ENCODE measurements at places on chromosomes 7 and 10.

GRCh38 chr7:37988721-37989650 is 68.5 kb downstream of the EPDR1 start:
- no peak for DNase-seq

GRCh38 chr10:116888380-116889055 is 39.2 kb downstream of the ENO4 start:
- peak; percentile 94 for DNase-seq

GRCh38 chr7:12670000-12670729 is 17.3 kb upstream of the ARL4A start:
- no peak for DNase-seq

- DNase-seq = no peak
Observed at GRCh38 chr7:94898340-94898739, 9.1 kb upstream of the PPP1R9A start.

- no peak for DNase-seq
Observed at GRCh38 chr7:78489476-78490240, 691.1 kb downstream of the PHTF2 start.

DNA sequence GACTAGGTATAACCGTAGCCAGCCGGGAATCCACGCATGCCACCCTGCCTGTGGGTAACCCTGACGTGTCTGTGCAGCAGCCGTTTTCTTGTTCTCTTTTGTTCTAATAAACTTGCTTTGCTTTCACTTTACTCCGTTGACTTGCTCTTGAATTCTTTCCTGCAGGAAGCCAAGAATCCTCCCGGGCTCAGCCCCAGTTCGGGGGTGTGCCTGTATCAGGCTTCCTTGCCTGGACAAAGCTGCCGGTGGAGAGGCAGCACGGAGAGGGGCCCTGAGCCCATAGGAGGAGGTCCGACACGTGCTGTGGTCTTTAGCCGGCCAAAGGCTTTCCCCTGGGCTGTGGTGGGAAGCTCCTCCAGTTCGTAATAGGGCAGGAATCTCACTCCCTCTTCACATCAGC is 256.5 kb upstream of the PPP2R2D start:
- DNase-seq = no peak

DNA sequence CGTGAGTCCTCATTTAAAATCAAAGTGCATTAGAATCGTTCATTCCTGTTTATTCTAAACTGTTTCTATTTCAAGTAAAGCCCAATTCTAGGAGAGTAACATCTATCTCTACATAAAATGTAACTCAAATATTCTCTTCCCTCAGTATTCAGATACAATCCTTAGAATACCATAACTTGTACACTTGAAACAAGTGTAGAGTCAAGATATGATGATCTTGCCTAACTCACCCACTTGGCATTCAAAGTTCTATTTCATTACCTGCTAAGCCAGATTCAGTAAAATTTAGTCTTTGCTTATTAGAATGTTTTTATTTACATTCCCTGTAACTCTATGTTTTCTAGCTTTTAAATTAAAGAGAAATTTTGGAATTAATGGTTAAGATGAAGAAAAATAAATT is 31.6 kb downstream of the PRPS1L1 start:
- DNase-seq = no peak

GRCh38 chr7:114843102-114843501 is 78.8 kb upstream of the MDFIC start:
- no peak for DNase-seq

GRCh38 chr10:22338931-22339330 is 6.4 kb upstream of the SPAG6 start:
- DNase-seq = no peak

DNA sequence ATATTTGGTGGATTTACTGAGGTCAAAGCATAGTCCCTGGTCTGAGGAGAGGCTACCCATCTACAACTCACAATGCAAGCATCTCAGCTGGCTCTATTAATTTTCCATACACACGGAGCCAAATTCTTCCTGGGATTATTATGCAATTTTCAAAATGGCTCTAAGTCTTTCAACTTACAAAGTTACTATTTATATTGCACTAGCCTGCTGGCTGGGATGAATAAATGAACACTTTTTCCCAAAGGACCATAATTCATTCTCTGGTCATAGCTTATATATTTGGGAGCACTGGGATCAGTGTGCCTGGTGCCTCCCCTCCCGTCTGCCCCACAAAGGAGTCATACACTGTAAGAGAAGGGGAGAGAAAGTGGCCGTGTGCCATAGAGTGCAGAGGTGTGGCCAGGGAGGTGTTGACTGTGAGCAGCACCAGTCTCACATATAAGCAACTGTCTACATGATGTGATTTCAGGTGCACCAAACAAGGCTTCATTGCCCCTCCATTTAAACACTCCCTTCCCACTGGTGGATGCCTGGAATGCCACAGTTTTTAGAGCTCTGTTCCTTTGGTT is 88.6 kb downstream of the ZNF92 start:
- DNase-seq = no peak

DNA sequence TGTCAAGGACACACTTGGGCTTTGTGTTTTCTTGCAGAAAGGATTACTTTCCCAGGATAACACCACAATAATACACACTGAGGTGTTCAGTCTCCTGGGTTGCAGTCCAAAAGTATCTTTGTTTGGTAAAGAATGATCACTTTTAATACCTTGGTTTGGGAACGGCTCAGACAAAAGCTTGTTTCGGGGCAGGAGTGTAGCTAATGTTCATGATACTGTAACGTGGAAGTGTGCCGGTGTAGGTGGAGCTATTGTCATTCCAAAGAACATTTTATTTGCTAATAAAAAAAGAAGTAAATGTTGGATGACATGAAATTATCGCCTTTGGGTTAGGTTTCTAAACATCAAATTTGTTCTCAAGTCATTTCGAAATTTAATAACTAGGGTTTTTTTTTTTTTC is 1.2 kb downstream of the EIF4H start:
- no peak for DNase-seq

DNA sequence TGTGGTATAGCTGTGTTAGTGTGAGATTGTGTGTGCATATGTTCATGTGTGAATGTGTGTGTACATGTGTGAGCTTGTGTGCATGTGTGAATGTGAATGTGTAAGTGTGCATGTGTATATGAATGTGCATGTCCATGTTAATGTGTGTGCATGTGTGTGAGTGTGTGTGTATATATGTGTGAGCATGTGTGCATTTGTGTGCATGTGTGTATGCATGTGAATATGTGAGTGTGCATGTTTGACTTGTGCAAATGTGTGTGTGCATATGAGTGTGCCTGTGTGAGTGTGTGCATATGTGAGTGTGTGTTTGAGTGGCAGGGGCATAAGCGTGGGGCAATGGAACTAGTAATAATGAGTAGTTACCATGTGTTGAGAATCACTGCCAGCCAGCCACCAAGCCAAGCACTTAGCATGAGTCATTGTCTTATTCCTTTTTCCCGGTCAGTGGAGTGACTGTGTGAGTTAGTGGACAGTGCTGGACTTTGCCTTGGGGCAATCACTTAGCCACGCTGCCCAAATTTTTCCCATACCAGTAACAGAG is 46.3 kb upstream of the SHH start:
- peak; percentile 24 for DNase-seq

- no peak for DNase-seq
Observed at GRCh38 chr7:48101968-48102367, 12.9 kb downstream of the UPP1 start.

- DNase-seq = no peak
Observed at GRCh38 chr10:101767600-101767945, 8.3 kb downstream of the FGF8 start.

DNA sequence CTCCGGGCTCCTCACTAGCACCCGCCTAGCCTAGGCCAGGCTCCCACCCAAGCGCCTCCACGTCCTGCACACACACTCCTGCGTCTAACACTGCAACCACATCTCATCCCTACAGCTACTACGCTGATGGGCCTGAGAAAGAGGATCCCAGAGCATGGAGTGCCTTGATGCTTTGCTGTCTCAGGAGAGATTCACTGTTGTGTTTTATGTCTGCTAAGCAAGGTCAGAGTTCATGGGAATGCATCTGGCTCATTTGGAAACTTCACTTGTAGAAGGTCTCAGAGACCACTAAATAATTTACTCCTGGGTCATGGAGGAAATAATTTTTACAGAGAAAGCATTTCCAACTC is 88.7 kb downstream of the SLIT1 start:
- DNase-seq = no peak

DNA sequence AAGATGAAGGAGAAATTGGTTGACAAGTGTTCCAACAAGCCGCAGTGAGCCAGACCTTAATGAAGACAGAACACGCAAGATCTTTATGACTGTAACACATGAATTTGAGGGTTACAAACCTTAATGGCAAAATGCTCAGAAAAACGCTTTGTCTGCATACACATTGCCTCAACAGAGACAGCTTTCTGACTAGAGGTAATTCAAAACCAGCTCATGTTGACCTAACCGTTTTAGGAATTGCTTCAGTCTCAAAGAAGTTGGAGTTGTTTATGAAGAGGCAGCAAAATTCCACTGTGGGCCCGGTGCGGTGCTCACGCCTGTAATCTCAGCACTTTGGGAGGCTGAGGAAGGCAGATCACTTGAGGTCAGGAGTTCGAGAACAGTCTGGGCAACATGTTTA is 2.2 kb upstream of the GTF2I start:
- DNase-seq = no peak

DNA sequence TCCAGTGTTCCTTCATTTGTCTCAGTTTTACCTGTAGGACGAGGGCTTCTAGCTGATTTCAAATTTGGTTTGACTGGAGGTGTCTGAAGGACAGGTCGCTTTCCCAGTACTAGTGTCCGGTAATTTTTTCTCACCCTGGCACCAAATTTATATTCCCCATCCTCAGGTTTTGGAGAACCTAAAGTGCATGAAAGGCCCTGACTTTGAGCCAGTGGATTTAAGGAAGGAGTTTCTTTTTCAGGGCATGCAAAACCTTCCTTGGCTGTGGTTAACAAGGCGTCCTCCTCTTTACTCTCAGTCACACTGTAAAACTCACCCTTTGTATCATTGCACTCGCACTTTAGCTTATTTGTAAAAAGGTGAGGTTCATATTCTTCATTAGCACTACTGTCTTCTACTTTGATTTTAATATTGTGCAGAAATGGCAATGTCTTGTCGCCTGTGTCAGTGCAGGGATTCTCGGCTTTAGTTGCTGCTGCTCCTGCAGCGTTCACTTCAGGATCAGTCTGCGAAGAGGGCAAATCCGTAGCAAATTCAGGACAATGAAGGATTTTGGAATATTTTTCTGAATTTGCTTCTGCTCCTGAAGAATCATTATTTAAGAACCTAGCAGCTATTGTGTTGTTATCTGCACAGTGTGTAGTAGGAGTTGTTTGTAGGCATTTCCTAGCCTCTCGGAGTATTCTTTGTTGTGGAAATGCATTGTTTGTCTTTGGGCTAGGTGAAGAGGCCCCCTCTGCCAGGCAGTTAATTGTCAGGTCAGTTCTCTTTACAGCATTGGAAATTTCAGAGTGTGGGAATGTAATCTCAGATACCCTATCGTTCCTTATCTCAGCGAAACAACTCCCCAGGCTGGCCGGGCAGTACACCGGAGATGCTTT is 9.9 kb downstream of the SKIDA1 start:
- DNase-seq = no peak

DNA sequence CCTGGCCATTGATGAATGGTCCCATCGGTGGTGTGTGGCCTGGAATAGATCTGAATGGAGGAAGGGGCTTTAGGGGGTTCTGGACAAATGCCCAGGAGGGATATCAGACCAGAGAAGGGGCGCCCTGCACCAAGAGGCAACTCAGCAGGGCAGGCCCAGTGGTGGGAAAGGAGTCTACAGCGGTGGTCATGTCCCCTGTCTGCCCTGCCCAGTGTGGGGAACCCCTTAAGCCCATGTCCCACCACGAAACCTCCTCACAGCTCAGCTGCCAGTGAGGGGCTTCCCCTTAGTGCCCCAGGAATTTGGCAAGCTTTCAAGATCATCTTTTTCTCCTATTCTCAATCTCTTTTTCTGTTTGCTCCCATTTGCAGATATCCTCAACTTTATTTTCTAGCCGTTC is 14.1 kb upstream of the CCSER2 start:
- DNase-seq = no peak

DNA sequence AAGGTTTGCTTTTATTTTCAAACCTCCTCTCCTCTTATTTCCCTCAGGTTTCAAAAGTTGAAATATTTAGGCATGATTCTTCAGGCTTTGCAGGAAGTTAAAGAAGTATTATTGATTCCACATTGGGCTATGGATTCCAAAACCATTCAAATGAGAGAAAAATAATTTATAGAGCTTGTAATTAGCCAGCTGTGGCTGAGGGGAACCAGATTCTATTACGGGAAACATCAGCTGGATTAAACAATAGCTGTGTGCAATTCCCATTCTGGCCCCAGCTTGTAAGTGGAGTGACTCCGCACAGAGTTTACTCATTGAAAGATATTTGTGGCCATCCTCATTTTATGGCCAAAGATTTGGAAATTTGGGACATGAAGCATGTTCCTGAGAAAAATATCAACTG is 77.0 kb upstream of the PHYHIPL start:
- DNase-seq = no peak

DNA sequence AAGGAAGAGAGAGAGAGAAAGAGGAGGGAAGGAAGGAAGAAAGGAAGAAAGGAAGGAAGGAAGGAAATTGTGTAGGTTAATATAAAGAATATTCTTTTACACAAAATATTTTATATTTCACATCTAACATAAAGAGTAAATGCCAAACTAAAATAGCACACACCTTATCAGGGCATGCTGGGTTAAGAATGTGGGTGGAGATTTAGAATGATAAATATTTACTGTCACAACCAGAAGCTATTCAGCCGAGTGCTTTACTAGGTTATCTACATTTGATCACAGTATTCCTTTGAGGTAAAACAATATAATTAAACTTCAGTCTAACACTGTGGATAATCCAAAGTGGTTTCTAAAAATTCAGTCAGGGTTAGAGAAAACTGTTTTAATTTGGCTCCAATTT is 103.3 kb downstream of the SEMA3A start:
- no peak for DNase-seq

DNA sequence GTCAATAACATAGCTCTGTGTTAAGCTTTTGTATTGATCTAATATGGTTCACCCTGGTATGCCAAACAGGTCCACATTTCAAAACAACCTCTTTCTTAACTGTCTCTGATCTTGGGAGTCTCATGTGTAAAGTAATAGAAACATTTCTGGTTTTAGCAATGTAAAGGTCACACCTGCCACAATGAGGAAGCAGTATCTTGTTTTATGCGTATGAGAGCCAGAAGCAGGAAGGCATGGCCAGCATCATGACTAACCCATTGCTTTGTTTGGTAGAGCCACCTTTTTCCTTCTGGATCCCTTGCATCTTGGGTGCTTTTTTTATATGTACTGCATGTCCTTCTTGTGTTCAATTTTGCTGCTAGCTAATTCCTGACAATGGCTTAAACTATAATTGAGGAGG is 411.3 kb upstream of the SEMA3C start:
- DNase-seq = peak; percentile 45

DNA sequence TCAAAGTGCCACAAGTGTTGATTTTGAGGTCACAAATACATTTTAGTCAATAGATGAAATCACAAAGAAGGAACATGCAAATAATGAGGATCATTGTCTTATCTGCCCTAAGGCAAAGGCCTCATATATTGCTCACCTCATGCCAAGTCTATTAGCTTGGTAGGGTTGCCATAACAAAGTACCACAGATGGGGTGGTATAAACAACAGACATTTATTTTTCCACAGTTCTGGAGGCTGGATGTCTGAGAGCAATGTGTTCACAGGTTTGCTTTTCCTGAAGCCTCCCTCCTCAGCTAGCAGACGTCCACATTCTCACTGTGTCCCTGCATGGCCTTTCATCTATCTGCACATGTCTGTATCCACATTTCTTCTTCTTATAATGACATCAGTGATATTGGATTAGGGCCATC is 59.6 kb downstream of the RELN start:
- DNase-seq = no peak

Data from epithelial cell of esophagus (primary cell).